ENCODE measurements at places on chromosomes 4 and X.
A peak's percentile ranks its signal among the peaks of the same experiment; 100 is the strongest.

GRCh38 chr4:114866901-114867670 is 246.3 kb downstream of the NDST4 start:
- no peak for DNase-seq

GRCh38 chr4:59612235-59612634 is 1587.9 kb upstream of the ADGRL3 start:
- DNase-seq = peak; percentile 82

DNA sequence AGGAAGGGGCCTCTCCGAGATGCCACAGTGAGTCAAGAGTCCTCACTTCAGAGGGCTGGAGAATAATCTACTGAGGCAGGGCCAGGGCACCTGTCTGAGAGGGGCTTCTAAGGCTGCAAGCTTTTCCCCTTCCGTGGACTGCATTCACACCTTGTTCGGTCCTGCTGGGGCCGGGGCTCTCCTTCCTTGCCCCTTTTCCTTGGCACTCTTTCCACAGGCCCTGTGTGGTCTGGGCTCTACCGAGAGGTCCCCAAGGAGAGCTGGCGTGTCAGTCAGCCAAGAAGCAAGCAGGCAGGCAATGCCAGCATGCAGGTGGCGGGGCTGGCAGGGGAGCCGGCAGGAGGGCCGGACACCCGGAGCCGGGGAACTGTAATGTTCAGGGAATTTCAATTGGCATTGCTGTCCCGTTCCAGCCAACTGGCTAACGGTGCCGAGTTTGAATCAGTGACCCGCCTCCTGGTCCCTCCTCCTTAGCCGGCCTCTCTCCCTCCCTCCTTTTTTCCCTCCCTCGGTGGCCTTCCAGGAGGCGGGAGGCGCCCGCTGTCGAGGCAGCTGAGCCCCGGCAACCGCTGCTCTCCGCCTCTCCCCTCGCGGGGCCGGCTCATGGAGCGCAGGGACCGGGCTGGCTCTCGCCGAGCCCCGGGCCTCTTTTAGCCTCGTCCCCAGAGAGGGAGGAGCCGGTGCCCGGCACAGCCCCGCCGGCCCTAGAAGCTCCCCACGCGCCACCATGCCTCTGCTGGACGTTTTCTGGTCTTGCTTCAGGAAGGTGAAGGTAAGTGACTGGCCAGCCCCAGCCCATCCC is at the start of gene STARD8:
TSS of gene STARD8 (plus strand) at position 511 of the 802 bp plus-strand sequence. CDS start at position 728, 217 bp downstream.
- DNase-seq = peak; percentile 47

DNA sequence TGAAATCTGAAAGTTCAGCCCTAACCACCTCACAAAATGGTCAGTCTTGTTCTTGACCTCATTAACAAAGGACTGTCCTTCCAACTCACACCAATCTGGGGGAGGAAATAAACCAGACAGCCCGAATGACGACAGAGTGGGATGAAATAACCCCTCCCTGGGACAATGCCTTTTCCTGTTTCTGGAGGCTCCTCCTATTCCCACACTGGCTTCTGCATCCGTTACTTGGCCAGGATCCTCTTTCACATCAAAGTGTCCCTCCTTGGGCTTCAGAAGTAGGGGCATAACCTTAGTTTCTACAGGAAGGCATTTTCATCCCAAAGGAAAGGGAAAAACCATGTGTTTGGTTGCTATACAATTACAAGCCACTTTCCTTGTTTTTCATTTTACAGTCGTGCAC is 59.8 kb upstream of the RPL34 start:
- DNase-seq = no peak

- DNase-seq = peak; percentile 61
These were observed 12.3 kb upstream of the CHRNA9 start for GRCh38 chr4:40322811-40323210.

- DNase-seq = no peak
These were observed 20.4 kb upstream of the SFRP2 start for GRCh38 chr4:153809307-153809706.

GRCh38 chr4:135548711-135549110 is 1347.1 kb upstream of the PABPC4L start:
- no peak for DNase-seq

GRCh38 chr4:187433141-187433540 is 562.4 kb upstream of the ZFP42 start:
- DNase-seq = no peak

- no peak for DNase-seq
These were observed at the start of gene HPGD for GRCh38 chr4:174522183-174523024. Gene HPGD, minus strand, starts transcription at chr4:174522488. Its CDS starts 37 bp downstream, at chr4:174522451.

DNA sequence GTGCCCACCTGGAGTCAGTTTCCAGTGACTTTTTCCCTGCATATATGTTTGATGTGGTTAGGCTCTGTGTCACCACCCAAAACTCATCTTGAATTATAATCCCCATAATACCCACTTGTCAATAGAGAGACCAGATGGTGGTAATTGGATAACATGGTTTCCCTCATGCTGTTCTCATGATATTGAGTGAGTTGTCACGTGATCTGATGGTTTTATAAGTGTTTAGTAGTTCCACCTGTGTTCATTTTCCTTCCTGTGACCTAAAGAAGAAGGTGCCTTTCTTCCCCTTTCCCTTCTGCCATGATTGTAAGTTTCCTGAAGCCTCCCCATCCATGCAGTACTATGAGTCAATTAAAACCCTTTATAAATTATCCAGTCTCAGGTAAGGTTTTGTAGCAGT is 740.9 kb downstream of the ARAP2 start:
- no peak for DNase-seq

DNA sequence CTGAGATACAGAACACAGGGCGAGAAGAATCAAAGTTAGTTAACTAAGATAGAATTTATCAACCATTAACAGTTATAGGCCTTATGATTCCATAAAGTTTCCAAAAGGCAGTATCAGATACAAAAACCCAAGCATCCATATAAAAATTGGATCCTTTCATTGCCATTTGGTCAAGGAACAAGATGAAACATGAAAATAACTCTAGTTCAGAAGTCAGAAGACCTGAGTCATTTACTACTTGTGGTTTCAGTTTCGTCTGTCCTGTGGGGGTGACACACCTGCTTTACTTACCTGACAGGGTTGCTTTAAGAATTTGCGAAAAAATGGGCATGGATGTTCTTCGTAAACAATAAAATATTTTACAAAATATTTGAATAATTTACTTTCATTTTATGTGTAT is 130.8 kb downstream of the ANAPC10 start:
- DNase-seq = no peak

GRCh38 chr4:117941611-117942010 is 92.7 kb upstream of the NDST3 start:
- no peak for DNase-seq

- DNase-seq = no peak
These were observed 472.2 kb upstream of the KLHL4 start for GRCh38 chrX:87045352-87045751.

- no peak for DNase-seq
These were observed 11.6 kb upstream of the CTBP1 start for GRCh38 chr4:1260418-1261106.
